Common myeloid progenitor, CD34-positive (primary cell): ENCODE measurements at places on chromosomes 6 and 20.
A peak's percentile ranks its signal among the peaks of the same experiment; 100 is the strongest.

- DNase-seq = no peak
Observed at GRCh38 chr6:16284472-16284871, 46.1 kb downstream of the GMPR start.

- DNase-seq = no peak
Observed at GRCh38 chr20:14785065-14785743, 447.8 kb upstream of the FLRT3 start.

DNA sequence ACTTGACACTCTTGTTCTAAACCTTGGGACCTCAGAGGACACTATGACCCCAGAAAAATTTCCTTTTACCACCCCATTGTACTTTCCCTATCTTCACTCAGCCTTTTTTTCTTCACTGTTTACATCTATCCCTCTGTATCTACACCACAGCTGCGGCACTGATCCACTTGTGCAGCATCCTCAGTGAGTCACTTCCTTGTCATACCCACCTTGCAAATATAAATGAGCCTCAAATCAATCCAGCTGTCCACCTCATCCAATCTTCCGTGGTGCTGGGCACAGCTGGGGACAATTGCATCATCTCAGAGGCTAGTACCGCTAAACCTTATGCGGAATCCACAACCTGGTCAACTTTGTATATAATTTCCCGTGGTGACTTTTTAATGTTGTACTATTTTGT, 710.5 kb downstream of the QKI start:
- no peak for DNase-seq

- DNase-seq = no peak
Observed at GRCh38 chr6:17728551-17729222, 22.0 kb upstream of the NUP153 start.

GRCh38 chr20:40961686-40962640, 66.7 kb upstream of the TOP1 start:
- DNase-seq = peak; percentile 34

- no peak for DNase-seq
Observed at GRCh38 chr6:104566411-104566810, 293.3 kb downstream of the HACE1 start.

DNA sequence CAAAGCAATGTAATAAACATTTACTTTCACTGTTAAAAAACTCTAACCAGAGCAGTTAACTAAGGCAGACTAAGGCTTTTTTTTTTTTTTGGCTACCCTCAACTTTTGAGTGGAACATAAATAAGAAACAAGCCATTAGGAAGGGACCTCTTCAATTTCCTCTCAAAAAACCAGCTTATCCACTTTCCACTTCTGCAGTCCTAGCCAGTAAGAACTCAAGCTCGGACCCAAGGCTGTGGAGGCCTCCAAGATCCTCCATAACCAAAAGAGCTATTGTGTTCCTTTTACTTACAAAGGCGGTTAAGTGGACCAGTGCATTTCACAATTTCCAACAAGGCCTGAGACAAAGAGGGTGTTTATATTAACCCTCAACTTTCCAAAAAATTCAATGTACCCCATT, 5.3 kb downstream of the KCNK5 start:
- DNase-seq = no peak

DNA sequence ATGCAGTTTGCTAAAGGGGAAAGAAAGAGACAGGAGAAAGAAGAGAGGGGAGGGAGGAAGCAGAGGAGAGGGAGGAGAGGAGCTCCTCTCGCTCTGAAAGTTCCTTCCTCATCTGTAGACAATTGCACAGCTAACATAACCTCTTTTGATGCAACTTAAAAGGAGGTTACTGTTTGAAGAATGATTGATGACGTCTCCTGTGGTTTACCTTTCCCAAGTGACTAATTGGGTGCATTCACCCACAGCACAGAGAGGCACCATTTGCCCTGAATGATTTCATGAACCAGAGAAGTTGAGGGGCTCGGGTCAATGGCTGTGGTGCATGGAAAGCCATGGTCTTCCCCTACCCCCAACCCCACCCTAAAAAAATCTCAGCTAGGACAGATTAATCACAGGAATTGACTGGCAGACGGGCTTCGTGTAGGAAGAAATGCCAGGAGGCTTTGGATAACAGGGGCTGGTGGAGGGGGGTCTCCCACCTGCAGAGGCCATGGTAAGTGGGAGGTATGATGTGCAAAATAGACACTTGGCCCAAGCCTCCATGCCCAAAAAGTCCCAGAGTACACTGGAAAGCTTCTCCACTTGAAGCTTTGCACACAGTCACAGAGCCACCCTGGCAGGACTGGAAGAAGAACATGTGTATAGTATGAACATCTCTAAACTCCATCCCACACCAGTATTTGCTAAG, 213.7 kb downstream of the ANKRD60 start:
- DNase-seq = no peak

DNA sequence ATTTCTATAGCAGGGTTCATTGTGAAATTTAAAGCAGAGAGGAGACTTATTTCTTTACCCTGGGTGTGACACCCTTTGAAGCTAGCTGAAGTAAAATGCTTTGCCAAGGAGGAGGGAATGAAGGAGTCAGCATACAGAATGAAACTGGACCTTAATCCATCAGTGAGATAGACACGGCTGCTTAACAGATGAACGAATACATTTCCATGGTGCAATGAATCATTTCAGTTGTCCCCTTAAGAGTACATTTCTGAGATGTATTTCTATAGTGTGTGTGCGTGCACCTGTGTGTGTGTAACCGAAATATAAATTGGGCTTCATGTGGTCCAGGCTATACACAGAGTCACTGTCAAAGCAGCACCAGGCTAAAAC, 73.8 kb upstream of the CD93 start:
- no peak for DNase-seq

DNA sequence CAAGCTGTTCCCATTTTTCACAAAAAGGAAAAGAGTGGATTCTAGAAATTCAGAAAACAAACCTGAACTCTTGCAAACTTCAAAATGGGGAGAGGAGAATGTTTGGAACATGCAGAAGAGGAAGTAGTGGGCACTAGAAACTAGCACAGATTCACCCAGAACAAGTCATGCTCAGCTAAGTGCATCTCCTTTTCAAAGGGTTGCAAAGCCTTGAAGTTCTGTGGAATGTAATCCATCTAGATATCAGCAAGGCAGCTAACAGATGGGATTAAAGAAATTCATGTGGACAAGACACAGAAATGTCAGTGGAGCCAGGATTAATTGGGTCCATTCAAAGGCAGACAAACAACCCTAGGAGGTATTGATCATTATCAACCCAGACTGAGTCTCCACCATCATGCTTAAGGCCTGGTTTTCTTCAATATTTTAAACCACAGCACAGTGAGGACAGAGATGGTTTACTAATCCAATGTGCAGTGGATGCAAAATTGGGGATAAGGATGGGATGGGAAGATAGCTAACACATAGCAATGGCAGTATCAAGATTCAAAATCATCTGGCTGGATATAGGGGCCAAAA, 31.3 kb downstream of the KCNK5 start:
- DNase-seq = no peak

DNA sequence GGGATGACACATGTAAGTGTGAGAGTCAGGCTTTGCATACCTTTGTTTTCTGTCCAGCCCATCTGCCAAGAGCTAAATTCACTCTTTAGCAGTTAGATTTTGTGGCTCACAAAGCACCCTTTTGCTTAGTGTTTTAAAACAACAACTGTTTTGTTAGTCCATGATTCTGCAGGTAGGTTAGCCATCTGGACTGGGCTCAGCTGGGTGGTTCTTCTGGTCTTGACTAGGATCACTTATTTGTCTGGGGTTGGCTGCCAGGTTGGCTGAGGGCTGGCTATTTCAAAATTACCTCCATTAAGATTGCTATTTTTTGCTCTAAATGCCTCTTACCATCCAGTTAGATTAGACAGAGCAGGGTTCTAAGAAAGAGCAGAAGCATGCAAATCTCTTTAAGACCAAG, 489.3 kb downstream of the BTBD3 start:
- no peak for DNase-seq

GRCh38 chr6:162262466-162263196, 464.9 kb downstream of the PRKN start:
- no peak for DNase-seq

DNA sequence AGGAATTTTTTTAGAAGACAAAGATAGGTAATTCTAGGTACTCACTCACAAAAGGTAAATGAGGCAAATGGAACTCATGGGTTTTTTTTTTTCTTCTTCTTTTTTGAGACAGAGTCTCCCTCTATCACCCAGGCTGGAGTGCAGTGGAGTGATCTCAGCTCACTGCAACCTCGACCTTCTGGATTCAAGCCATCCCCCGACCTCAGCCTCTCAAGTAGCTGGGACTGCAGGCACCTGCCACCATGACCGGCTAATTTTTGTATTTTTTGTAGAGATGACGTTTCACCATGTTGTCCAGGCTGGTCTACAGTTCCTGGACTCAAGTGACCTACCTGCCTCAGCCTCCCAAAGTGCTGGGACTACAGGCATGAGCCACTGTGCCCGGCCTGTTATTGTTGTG, 126.1 kb downstream of the LRRC1 start:
- DNase-seq = no peak

DNA sequence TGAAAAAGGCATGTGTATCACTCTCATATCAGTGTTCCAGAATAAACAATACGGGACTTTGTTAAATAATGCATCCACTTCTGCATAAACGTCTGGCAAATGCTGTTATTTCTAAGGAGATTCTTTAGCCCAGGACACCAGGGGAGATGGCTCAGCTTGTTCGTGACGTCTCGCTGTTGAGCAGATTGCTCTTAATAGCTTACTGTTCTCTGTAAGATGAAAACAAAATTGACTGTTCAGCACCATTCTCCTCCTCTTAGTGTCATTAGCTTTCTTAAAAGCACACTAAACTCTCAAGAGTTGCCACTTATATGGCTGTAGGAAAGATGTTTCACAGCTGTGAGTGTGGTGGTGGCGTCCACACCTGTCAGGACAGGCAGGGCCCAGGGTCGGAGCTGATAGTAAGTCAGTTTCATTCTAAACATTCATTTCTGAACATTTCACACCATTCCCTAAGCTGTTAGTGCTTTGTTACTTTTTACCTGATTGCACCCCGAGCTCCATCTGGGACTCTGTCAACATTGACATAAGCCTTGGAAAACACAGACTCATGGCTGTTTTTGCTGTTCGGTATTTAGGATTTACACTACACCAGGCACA, 132.1 kb downstream of the ZDHHC14 start:
- no peak for DNase-seq

DNA sequence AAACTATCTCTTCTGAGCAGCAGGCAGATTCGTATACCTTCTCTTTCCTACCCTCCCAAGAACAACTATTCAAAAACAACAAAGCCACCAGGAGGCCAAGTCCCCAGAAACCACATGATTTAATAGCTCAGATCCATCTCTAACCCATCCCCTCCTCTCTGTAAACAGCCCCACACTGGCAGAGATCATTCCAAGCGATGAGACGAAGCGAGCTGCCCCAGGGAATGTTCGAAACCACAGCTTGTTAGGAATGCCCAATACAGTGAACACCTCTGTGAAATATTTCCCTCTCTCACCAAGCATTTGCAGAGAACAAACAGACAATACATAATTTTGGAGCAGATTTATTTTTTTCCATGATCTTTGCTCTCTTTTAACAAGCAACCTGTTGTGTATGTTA, 231.8 kb downstream of the SOD2 start:
- no peak for DNase-seq

DNA sequence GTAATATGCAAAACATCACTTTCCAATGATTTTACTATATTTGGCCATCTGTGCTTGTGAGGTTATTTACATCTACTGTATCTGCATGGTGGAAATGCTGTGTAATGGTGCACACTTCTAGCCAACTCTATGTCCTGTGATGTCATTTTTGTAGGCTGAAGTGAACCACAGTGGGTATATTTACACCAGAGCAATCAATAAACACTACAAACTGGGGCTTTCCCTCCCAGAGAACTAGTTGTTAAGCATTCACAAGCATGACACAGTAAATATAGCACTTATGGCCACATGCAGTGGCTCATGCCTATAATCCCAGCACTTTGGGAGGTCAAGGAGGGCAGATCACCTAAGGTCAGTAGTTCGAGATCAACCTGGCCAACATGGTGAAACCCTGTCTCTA, 4.9 kb downstream of the SLC22A2 start:
- DNase-seq = no peak

DNA sequence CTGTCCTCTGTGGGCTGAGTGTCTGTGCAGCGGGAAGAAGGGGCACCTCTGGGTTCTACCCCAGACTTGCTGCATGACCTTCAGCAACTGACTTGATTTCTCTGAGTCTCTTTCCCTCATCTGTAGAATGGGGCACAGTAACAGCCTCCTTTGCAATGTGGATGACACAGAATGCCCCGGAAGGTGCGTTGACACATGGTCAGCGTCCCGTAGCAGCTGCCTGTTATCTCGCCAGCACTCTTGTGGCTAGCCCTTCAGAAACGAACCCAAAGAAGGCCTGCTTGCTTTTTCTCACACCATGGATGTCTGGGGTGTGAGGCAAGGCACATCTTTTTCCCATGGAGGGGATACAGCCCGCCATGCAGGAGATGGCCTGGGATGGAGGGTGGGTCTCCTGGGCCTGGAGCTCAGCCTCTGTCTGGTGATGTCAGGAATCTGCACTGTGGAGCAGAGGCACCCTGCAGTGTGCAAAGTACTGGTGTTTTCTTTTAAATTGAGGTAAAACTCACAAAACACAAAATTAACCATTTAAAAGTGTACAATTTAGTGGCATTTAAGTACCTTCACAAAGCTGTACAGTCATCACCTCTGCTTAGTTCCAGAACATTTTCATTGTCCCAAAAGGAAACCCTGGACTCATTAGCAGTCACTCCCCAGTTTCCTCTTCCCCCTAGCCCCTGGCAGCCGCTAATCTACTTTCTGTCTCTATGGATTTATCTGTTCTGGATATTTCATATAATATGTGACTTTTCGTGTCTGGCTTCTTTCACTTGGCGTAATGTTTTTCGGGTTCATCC, 59.8 kb upstream of the FAM83D start:
- DNase-seq = no peak

GRCh38 chr6:169326067-169326799, 72.6 kb upstream of the THBS2 start:
- DNase-seq = peak; percentile 6

GRCh38 chr6:152404936-152405595, 232.1 kb downstream of the SYNE1 start:
- DNase-seq = no peak

- no peak for DNase-seq
Observed at GRCh38 chr20:45157962-45158361, 16.7 kb upstream of the PI3 start.

- DNase-seq = no peak
Observed at GRCh38 chr6:93571346-93571745, 152.0 kb upstream of the EPHA7 start.

- DNase-seq = no peak
Observed at GRCh38 chr20:43185901-43186300, 3.8 kb downstream of the PTPRT start.

DNA sequence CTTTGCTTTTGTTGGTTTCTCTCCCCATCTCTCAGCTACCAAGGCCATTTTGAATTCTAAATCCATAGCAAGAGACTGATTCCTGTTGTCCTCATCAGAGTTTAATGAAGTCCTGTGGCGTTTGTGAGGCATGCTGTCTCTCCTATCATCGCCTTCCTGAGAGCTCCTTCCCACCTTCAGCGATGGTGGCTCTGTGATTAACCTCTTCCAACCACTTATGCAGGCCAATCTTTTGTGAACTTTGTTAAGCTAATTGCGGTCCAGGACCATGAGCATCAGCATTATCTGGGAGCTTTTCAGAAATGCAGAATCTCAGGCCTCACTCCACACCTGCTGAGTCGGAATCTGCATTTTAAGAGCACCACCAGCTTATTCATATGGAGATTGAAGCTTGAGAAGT, 272.5 kb upstream of the CDYL start:
- no peak for DNase-seq
